ENCODE measurements at places on chromosomes 1 and 21.

GRCh38 chr1:55584526-55585401 lies 369.6 kb upstream of the USP24 start:
- DNase-seq: no peak

DNA sequence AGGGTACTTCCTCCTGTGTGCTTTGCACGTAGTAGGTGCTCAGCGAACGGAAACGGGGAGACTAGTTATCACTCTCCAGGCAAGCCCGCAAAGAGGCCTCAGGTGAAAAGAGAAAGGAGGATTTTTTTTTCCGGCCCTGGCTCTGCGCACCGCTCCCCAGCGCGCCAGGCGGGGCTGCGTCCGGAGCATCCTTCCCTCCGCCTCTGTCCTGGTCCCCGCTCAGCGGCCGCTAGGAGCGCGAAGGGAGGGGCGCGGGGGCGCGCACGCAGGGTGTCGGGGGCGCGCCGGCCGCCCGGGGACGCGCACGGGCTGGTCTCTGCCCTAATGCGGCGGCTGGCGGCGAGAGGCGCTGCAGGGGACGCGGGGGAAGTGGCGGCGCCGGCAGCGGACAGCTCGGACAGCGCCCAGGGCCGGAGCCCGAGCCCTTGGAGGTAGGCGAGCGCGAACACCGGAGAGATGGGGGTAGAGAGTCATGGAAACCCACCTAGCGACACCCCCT lies 42.3 kb upstream of the NFASC start:
- DNase-seq: peak; percentile 84

GRCh38 chr21:36615274-36615964 lies 83.5 kb upstream of the SIM2 start:
- DNase-seq: no peak

- no peak for DNase-seq
Measured at GRCh38 chr21:41367301-41367944, 5.6 kb downstream of the MX2 start.

DNA sequence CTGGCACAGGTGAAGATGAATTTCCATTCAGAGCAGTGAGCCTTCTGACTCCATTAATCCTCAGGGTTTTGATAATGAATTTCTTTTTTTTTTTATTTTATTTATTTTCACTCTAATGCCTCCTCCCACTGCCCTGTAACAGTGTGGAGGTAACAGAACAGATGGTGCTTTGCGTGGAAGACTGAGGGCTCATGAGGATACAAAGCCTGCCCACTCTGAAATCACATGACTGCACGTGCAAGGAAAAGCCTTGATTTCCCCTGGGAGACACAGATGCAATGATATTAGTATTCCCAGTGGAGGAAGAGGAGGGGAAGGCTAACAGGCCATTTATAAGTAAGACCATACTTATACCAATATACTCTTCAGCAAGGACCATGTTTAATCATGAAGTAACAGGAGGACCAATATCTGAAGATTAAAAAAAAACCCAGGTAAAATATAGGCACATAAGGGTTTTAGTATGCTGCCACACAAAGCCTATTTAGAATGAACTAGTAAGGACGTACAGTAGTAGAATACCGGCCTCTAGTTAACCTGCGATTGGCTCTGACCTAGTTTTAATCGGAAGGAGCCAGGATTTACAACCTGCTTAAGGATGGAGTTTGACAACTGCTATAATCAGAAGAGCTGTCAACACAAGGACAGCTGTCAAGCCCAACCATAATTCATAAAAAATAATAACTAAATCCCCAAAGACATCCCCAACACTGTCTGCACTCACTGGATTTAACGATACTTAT lies 69.6 kb downstream of the LHX4 start:
- DNase-seq: no peak

GRCh38 chr1:65141394-65141793 lies 6.6 kb upstream of the AK4 start:
- DNase-seq: no peak

GRCh38 chr21:32795376-32795775 lies 23.8 kb upstream of the PAXBP1 start:
- DNase-seq: no peak

- no peak for DNase-seq
Measured at GRCh38 chr1:7110321-7110720, 325.1 kb downstream of the CAMTA1 start.

DNA sequence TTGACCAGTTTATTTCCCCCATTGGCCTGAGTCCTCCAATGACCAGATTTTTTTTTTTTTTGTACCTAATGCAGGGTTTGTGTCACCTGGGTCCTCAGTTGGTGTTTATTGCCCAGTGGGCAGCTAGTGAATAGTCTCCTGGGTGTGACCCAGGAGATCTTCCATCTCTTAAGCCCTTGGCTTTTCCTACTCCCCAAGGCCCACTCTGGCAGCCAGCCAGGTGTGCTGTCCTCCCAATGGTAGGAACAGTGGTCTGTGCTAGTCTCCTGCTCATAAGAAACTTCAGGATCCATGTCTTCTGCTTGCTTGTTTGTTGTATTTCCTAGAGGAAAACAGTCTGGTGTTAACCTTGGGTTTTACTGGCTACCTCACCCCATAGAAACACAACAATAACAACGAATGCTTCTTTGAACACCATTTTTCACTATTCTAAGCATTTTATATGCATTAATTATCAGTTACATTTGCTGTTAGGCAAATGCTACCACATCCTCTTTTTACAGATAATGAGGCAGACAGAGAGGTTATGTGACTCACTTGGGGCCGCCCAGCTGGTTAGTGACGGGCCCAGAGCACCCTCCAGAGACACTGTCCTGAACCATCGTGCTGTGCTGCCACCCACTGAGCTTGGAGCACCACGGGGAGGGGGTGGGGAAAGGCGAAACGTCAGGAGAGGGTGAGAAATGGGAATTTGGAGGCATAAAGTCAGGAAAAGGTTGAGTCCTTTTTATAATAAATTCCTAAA lies 107.5 kb downstream of the HIVEP3 start:
- no peak for DNase-seq

DNA sequence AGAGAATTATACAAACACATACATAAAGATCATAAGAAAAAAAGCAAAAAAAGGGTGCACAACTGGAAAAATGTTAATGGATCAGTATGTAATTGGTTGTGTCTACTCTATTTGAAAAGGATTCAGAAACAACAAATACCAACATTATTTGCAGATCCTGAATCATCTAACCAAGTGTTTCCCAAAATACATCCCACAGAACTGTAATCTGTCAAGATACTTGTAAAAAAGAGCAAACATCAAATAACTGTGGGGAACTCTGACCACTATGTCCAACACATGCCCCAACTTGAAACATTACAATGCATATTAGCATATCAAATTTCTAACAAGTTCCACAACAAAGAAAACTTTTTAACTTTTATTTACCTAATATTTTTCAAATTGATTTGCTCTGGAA lies 22.6 kb downstream of the ANKRD13C start:
- DNase-seq: no peak

DNA sequence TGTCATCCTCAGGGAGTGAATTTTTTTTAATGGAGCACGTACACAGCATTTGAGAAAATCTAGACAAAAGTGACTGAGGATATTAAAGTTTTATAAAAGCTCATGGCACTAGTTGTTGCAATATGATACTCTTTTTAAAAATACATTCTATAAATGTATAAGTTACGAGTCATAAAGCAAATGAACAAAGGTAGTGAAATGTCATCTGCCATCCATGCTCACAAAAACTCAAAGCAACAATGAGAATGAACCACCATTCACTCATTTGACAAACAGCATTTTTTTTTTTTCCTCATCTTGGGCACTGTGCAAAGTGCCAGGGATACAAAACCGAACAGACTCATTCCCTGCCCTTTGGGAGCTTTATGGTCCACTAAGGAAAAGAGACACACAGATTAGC lies 38.7 kb downstream of the GPR137B start:
- DNase-seq: no peak

DNA sequence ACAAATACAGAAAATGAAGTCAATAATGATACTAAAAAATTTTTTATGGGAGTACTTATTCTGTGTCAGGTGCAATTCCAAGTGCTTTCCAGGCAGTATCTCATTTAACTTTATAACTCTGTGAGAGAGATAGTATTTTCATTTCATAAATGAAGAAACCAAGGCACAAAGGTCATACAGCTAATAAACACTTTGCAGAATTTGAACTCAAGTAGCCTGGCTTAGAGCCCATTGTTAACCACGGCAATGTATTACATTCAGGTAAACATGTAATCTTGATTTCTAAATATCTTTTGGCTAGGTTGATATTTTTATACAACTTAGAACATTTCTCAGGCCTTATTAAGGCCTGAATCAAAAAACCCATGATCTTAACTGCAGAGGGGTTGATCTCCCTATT lies 28.9 kb upstream of the PKN2 start:
- no peak for DNase-seq

GRCh38 chr21:38680401-38680800 lies 125.3 kb upstream of the ETS2 start:
- DNase-seq: no peak

GRCh38 chr1:162678439-162678838 lies 46.2 kb downstream of the DDR2 start:
- peak; percentile 75 for DNase-seq

GRCh38 chr21:46457801-46458314 lies 833 bp upstream of the DIP2A start:
- peak; percentile 28 for DNase-seq

GRCh38 chr1:15441247-15441646 lies 3.0 kb downstream of the CTRC start:
- no peak for DNase-seq
